ENCODE measurements at places on chromosomes 7 and 10.

- no peak for DNase-seq
Observed at GRCh38 chr7:80548840-80549530, 37.1 kb upstream of the GNAT3 start.

DNA sequence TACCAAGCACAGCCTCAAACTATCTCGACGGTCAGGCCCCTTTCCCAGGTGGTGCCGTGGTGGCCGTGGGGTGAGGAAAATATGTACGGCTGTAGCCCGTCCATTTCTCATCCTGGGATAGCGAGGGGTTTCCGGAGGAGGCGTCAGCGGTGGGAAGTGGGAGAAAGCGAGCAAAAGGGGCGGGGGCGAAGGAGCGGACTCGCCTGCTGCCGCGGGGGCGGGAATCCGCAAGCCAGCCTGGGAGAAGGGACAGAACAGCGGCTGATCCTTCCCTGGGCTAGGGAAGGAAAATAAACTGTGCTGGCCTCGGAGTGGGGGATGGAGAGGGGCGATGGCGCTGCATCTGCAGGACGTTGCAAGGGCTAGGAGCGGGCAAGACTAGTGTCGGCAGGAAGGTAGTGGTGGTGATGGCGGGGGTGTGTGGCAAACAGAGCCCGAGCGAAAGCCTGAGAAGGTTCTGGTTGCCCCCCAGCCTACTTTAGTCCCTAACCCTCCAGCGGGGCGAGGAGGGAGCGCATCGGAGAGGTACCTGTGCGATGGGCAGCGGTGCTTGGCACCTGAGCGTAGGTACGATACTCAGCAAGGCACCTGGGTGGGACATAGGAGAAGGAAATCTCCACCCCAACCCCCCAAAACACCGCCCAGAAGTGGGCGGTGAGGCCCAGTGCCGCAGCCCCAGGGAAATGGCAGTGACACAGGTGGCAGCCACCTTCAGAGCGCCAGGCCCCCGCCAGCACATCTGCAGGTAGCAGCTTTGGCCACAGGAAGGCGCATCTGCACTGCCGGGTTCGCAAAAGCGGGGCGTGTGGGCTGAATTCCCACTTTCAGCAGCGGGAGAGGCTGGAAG is 49.9 kb upstream of the STEAP1B start:
- no peak for DNase-seq

GRCh38 chr10:96225119-96225518 is 46.2 kb downstream of the BLNK start:
- no peak for DNase-seq

DNA sequence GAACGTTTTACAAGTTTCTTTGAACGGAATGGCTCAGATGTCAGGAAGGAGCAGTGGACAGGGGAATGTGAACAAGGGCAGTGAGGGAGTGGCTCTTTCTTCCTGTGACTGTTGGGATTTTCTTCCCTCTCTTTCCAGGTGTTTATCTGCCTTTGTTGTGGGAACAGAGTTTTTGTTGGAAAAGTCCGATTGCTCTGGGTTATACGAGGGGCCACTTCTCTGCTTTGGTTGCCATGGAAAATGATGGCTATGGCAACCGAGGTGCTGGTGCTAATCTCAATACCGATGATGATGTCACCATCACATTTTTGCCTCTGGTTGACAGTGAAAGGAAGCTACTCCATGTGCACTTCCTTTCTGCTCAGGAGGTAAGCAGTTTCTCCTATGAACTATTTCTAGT is 41.4 kb downstream of the ZRANB1 start:
- DNase-seq: no peak

DNA sequence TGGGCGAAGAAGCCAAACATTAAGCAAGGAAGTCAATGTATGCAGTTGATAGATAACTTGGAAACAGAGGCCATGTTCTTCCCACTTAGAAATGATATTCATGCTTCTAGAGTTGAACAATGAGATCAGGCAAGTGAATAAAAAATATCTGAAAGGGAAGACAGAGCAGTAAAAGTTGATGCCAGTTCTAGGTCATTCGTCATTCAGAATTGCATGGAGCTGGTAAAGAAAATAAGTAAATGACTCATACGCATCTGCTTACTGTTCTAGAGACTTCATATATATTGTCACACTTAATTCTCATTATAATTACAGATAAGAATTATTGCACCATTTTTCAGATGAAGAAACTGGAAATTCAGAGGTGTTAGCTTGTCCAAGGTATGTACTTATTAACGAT is 158.9 kb upstream of the FERD3L start:
- DNase-seq: no peak

GRCh38 chr10:68989317-68989990 is 851 bp downstream of the KIFBP start:
- DNase-seq: no peak

DNA sequence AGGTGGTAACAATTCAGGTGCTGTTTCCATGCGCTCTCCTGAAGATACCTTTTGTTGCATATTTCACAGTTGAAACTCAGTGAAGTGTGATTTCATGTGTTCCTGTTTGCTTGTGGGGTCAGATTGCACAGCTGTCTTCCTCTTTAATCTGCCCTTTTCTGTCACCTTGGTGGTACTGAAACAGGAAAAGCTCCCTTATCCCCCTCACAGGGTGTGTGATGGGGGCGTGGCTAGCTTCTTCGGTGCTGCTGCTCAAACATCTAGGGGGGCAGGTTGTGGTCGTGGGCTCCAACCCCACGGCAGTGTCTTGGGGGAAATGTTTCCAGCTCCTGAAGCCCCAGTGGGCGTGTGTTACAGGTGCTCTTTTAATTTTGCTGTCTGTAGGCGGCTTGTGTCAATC is 107.4 kb upstream of the KLF14 start:
- no peak for DNase-seq
